Foreskin fibroblast (primary cell): ENCODE measurements at places on chromosomes 7 and 10.

DNA sequence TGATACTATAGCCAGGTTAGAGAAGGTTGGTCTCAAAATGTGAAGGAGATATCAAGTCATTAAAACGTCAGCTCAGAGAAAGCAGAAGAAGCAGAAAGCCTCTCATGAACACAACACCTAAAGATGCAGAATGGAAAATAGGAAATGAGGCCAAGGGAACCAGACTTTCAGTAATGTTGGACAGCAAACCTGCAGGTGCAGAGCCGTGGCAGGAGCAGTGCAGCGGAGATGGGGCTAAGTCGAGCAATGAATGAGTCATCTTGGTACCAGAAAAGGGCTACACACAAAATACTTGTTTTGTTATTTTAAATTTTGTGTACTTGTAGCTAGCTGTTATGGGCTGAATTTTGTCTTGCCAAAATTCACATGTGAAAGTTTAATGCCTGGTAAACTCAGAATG, 479.6 kb upstream of the POM121L12 start:
- DNase-seq: no peak

DNA sequence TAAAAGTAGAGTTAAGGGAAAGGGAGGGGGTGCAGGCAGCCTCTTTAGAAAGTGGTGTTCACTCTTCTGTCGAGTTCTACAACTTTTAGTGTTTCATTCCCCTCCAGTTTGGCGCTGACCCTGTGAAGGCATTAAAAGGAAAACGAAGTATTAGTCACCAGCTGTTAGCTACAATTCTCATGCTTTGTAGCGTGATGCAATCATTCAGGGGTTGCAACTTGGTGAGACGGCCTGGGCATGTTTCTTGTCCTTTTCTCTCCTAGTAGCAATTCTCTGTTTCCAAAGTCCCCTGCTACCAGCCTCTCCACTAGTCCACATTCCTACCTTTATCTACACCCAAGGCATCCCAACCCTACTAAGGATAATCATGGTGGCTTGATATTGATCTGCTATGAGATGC, 33.7 kb upstream of the DGKI start:
- DNase-seq: peak; percentile 92

- DNase-seq: no peak
Observed at GRCh38 chr10:71263376-71263775, 51.0 kb downstream of the UNC5B start.

- DNase-seq: peak; percentile 99
Observed at GRCh38 chr7:77798394-77799077, at the start of the genes PHTF2 and TMEM60. Gene PHTF2, plus strand, starts transcription at chr7:77798773. Gene TMEM60, minus strand, starts transcription at chr7:77798434. Its CDS starts 4,061 bp downstream, at chr7:77794373.
